ENCODE measurements at places on chromosomes 12 and 14. TPM values are rescaled to one million over a fixed set of nuclear protein-coding genes. Genes with fewer than 3 reads are reported as not detected.

CLEC4A gene
- total RNA-seq, result not detected

B4GALNT3 gene
- total RNA-seq, result 0.75 TPM

SPX gene
- 0.73 TPM for total RNA-seq

C3AR1 gene
- 1.6 TPM for total RNA-seq

ENO2 gene
- total RNA-seq, result 6.2 TPM

OR6C2 gene
- not detected for total RNA-seq

- no peak for DNase-seq
These were observed 243.1 kb downstream of the AKAP6 start for GRCh38 chr14:32571995-32572866.

DNA sequence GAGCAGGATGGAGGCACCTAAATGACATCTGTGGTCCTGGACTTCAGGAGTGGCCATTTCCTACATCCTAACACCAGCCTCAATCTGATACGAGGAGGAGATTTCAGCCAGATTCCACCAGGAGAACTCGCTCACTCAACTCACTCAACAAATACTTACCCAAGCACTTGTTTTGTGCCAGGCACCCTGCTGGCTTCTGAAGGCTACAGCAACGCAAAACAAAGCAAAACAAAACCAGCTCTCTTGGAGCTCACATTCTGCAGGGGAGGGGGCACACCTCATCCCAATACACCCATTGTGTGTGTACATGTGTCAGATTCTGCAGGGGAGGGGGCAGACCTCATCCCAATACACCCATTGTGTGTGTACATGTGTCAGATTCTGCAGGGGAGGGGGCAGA is 144.8 kb downstream of the PIWIL1 start:
- DNase-seq, result no peak

- DNase-seq, result no peak
These were observed 1092.3 kb downstream of the AACS start for GRCh38 chr12:126157575-126157966.

- no peak for DNase-seq
These were observed 367.3 kb downstream of the C12orf50 start for GRCh38 chr12:87661786-87662377.

- DNase-seq, result no peak
These were observed 353.6 kb downstream of the LRFN5 start for GRCh38 chr14:41960281-41960680.

DNA sequence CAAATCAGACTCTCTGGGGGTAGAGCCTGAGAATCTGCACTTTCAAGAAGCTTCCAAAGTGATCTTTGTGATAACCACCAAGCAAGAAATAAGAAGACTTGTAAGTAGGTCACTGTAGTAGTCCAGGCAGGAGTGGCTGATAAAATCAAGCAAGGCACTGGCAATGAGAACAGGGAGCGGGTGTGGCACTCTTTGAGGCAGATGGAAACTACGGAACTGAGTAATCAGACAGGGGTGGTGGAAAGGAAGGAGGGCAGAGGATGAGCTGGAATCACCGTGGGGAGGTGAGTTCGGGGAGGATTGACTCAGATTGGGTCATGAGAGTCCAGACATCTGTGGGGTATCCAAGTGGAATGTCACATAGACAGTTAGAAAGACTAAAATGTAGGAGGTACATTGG is 44.4 kb upstream of the PLXNC1 start:
- no peak for DNase-seq

Data from gastrocnemius medialis (tissue), 4 donors.